ENCODE measurements at places on chromosomes 7 and 10. TPM values are rescaled to one million over a fixed set of nuclear protein-coding genes. Genes with fewer than 3 reads are reported as not detected.

DNA sequence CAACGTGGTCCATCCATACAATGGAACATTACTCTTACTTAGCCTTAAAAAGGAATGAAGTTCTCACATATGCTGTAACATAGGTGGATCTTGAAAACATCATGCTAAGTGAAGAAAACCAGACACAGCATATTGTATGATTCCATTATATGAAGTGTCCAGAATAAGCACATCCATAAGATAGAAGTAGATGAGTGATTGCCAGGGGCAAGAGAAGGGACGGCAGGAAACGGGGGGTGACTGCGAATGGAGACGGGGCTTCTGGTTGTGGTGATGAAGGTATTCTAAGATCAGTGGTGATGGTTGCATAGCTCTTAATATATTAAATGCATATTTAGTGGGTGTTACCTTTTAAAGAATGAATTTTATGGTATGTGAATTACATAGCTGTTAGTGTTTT lies 29.8 kb downstream of the UBE3C start:
- DNase-seq = no peak

The PDK4 gene
- 0.29 TPM for total RNA-seq

GRCh38 chr7:140085447-140085846 lies 22.7 kb upstream of the PARP12 start:
- DNase-seq = no peak

The ZSCAN21 gene
- total RNA-seq = 11.1 TPM

- DNase-seq = no peak
These were observed 66.4 kb downstream of the MYOF start for GRCh38 chr10:93415693-93416092.

- no peak for DNase-seq
These were observed 537 bp downstream of the SH3PXD2A start for GRCh38 chr10:103854686-103855391.

The ATRNL1 gene
- 15.8 TPM for total RNA-seq

DNA sequence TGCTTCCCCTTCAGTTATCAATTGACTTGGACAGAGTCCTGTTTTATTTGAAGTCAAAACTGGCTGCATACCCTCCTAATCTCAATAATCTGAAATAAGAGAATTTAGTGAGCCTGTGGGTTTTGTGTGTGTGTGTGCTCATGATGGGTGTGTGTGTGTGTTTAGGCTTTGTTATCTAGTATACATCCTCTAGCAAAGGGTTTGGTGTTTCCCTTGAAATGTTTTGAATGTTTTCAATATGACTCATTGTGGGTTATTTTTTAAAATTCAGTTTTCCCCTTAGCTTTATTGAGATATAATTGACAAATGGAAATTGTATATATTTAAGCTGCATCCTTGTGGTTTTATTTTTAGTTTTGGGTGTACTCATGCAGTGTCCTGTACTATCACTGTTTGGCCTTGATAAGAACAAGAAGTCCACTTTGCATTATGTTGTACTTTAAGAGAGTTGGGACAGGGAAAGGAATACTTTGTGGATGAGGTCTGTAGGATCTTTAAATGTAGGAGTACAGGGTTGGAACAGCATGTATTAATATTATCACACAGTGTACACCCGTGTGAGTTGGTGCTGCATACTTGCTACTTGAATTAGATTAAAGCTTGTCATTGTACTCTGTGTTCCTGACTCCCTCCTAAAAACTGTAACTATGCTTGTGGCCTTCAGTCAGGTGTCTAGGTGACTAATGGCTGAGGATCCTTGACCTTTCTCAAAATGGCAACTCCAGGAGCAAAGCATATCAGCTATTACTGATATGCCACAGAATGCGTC lies 58.3 kb downstream of the VCL start:
- DNase-seq = peak; percentile 89

The HOXA7 gene
- total RNA-seq = not detected

The SLC18A2 gene
- total RNA-seq = not detected

DNA sequence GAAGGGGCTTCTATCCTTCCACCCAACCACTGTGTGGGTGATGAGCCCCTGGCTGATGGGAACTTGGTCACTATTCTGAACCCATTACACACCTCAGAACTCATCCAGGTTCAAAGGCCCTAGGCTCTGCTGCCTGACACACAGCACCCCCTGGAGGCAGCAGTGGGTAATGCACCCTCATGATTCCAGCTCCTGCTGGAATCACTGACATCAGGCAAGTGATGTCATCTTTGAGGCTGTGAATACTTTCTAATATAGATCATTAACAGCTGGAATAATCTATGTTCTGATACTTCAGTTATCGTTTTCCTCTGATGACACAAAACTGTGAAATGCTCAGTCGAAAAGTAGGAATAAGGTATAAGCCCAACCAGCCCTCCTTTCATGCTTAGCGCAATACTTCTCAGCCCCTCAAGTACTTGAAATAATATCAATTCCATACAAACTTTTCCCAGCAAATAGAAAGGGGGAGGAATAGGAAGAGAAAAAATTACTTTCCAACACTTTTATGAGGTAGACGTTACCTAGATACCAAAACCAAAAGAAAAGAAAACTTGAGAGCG lies 7.5 kb upstream of the RBP3 start:
- no peak for DNase-seq

The PNLIPRP3 gene
- total RNA-seq = not detected

- DNase-seq = no peak
These were observed 151.9 kb downstream of the CHRM2 start for GRCh38 chr7:137020351-137020750.

- DNase-seq = no peak
These were observed 2.3 kb downstream of the CLIP2 start for GRCh38 chr7:74291535-74291934.

- DNase-seq = no peak
These were observed 27.2 kb downstream of the SCD start for GRCh38 chr10:100374200-100374655.

The ACHE gene
- total RNA-seq = 18.9 TPM

DNA sequence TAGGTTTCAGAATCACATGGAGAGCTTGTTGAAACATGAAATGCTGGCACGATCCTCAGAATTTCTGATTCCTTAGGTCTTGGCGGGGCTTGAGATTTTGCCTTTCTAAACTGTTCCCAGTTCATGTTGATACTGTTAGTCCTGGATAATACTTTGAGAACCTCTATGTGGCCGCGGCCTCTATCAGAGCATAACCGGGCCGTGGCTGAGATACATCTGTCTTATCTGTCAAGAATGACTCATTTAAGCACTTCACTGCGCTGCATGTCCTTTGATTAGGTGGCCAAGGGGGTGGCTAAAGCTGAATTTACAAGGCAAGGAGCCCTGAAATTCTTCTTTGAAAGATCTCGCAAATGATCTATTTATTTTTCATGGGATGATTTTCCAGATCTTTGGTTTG lies 66.9 kb downstream of the GALNT17 start:
- no peak for DNase-seq

DNA sequence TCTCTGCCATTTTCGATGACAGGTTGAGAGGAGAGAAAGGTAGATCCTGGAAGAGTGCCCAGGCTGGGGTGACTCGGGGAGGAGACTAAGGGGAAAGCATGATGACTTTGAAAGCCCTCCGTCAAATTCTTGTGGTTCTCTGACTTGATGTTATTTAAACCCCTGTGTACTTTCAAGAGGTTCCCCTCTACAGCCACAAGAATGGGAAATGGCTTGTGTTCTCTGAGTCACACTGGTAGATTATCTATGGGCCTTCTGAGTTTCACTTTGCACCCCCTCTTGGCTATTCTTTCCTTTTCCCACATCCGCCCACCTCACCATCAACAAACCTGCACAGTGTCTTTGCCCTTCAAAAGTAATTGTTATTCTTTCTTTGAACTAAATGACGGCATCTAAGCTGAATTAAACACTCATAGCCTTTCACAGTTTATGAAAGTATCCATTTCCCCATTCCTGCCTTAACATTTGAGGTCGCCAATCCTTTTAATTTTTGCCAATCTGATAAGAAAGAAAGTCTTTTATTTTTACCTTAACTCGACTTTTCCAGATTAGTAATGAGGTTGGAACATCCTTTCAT lies 24.1 kb downstream of the PRF1 start:
- peak; percentile 99 for DNase-seq

- no peak for DNase-seq
These were observed 250.1 kb downstream of the ABCA13 start for GRCh38 chr7:48421357-48421756.

The ZNF804B gene
- not detected for total RNA-seq

GRCh38 chr10:72173619-72174296 lies 42.1 kb upstream of the ANAPC16 start:
- peak; percentile 4 for DNase-seq

- no peak for DNase-seq
These were observed 59.4 kb upstream of the EMX2 start for GRCh38 chr10:117483056-117483590.

GRCh38 chr7:64667311-64667710 lies 1.4 kb downstream of the ZNF107 start:
- DNase-seq = no peak

The NEUROG3 gene
- total RNA-seq = not detected

- no peak for DNase-seq
These were observed 648.5 kb upstream of the LRRN3 start for GRCh38 chr7:110442381-110442837.

The ACSL5 gene
- 0.79 TPM for total RNA-seq

DNA sequence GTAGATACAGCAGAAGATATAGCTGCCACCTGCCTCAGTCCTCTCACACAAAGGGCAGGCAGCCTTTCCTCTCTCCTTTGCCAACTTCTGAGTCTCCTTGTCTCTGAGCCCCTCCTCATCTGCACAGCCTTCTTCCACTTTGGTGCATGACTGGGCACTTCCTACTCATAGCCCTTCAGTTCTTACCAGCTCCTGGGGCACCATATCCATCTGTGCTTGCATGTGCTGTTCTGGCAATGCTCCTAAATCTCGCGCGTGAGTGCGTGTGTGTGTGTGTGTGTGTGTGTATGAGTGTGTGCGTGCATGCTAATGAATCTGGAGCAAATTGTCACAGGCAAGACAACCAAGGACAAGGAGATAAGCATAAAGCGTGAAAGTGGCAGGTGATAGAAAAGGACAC lies 1271.6 kb upstream of the SORCS1 start:
- DNase-seq = no peak

The SLC18A3 gene
- 4.6 TPM for total RNA-seq

DNA sequence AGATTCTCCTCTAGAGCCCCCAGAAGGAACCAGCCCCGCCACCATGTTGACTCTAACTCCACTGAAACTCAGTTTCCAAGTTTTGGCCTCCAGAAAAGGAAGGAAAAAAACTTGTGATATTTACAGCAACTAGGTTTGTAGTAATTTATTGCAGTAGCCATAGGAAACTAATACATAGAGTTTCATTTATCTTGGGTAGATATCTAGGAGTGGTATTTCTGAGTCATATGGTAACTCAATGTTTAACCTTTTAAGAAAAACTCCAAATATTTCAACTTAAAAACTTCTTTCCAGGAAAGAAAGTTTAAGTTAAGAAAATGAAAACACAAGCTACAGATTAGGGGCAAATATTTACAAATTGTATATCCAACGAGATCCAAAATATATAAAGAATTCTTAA lies 576.7 kb downstream of the KCNMA1 start:
- DNase-seq = peak; percentile 34

- DNase-seq = no peak
These were observed 158.2 kb downstream of the ST7 start for GRCh38 chr7:117111535-117111934.

GRCh38 chr7:44678471-44679179 lies 70.0 kb upstream of the ZMIZ2 start:
- DNase-seq = peak; percentile 61

DNA sequence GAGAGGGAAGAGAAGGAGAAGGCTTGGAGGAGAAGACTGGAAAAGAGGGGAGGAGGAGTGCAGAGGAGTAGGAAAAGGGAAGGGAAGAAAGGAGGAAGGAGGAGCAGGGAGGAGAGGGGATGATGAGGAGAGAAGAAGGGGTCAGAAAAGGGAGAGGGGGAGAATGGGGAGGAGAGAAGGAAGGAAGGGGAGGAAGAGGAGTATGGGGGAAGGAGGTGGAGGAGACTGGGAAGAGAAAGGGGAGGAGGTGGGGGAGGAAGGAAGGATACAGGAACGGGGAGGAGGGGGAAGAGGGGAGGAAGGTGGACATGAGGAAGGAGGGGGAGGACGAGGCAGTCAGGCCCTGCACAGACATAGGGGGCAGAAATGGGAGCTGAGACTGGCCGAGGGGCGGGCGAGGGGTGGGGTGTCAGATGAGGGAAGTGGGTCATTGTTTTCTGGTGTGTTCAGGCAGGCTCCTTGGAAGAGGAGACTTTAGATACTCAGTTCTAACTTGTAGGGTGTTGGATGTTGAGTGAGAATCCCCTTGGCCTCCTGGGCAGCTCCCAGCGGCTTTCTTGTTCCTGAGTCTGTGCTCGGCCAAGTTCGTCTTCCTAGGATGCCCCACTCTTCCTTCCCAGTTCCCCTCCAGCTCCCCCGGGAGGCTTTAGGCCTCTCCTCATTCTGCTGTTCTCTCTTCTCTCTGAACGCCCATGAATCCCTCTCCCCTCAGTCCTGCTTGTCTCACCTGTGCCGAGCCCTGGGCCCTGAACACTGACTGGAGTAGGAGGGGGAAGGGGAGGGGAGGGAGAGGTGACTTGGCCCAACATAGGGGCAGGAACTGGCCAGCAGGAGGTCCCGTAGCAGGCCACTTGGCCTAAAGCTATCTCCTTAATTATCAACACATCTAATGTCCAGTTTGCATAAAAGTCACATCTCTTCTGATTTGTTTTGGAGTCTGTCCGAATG lies 12.8 kb upstream of the CRHR2 start:
- DNase-seq = no peak

Measured in astrocyte (in vitro differentiated cells and primary cell).